GM23338 (cell line): ENCODE measurements at places on chromosomes 3 and 15.

DNA sequence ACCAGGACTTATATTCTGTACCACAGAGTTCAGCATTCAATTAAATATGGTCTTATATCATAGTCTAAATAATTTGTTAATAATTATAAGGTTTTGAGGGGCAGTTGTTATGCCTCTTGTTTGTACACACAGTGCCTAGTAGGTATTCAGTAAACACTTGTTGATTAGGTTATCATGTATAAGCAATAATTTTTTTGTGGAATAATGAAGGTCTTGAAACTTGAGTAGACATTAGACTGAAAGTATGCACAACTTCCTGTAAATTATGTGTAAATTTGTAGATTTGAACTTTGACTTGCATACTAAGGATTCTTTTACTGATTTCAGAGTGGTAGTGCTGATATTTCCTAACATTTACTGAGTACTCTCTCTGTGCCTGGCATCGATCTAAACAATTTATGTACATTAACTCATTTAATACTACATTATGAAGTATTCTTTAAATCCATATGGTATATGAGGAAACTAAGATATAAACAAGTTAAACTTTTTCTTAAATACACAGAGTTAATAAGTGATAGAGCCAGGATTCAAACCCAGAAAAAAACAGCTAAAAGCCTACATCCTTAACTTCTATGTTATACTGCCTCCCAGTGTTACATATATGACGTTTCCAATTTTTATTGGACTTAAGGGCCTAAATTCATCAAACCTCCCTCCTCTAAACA, 65.1 kb downstream of the GLCE start:
- H3K36me3 ChIP-seq, result no peaks in the 10 kb centered on the region
- no peaks in the 10 kb centered on the region for H3K27me3 ChIP-seq
- peak; percentile 66 for DNase-seq

- peak; percentile 42 for DNase-seq
- peaks cover 11% of the 10 kb centered on the region; the same call in 1 of the 2 replicates for H3K4me1 ChIP-seq
- H3K36me3 ChIP-seq, result no peaks in the 10 kb centered on the region
Measured at GRCh38 chr3:171061749-171062148, 35.2 kb upstream of the SLC2A2 start.

DNA sequence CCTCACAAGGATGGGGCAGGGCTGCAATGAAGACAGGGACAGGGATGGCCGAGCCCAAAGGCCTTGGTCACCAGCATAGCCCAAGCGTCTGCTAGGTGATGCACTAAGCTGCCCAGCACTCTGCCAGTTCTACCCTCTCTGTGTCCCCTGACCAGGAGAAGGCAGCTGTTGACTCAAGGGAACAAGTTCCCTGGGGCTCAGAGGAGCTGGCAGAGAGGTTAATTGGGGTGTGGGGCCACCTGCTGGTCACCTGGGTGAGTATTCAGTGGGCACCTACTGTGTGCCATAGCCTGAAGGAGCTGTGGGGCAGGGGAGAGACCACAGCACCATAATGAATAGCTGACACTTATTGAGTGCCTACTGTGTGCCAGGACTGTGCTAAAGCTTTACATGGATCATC, 22.0 kb upstream of the DOCK3 start:
- DNase-seq, result peak; percentile 77
- no peaks in the 10 kb centered on the region for H3K27me3 ChIP-seq

GRCh38 chr3:102905811-102906210, 471.0 kb downstream of the ZPLD1 start:
- H3K4me1 ChIP-seq, result peaks cover 10% of the 10 kb centered on the region
- no peak for DNase-seq
- H3K36me3 ChIP-seq, result no peaks in the 10 kb centered on the region
- no peaks in the 10 kb centered on the region for H3K27me3 ChIP-seq
- H3K4me3 ChIP-seq, result no peak overlapping the region

- H3K36me3 ChIP-seq, result no peaks in the 10 kb centered on the region
- H3K27me3 ChIP-seq, result no peaks in the 10 kb centered on the region
- H3K4me1 ChIP-seq, result no peaks in the 10 kb centered on the region
- no peak overlapping the region for H3K27ac ChIP-seq
- no peak overlapping the region for H3K4me3 ChIP-seq
Measured at GRCh38 chr3:144390786-144391185, 419.2 kb downstream of the DIPK2A start.

DNA sequence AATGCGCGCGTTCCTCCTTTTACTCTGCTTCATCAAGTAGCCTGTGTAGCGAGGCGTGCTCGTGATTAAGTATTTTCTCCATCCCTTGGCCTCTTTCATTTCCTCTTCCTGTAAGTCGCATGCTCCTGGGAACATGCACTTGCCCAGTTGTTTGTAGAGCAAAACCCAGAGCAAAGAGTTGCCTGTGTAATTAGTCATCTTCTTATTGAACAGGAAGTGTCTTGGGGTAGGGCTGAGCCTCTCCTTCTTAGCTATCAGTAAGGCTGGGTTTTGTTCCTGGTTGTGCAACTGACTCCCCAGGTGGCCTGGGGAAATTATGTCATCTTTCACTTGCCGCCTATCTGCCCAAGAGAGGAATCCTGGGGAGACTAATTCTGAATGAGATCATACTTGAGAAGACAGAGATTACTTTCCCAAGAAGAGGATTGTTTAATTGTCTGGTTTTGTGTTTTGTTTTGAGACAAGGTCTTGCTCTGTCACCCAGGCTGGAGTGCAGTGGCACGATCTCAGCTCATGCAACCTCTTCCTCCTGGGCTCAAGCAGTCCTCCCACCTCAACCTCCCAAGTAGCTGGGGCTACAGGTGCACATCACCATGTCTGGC, 14.9 kb downstream of the LIPH start:
- no peaks in the 10 kb centered on the region for H3K27me3 ChIP-seq
- H3K4me3 ChIP-seq, result no peak overlapping the region
- peak; percentile 3 for DNase-seq
- no peaks in the 10 kb centered on the region for H3K36me3 ChIP-seq
- H3K27ac ChIP-seq, result no peak overlapping the region

- peaks cover 8% of the 10 kb centered on the region; the same call in 1 of the 2 replicates for H3K36me3 ChIP-seq
- H3K4me1 ChIP-seq, result no peaks in the 10 kb centered on the region
- H3K4me3 ChIP-seq, result no peak overlapping the region
- peak; percentile 61 for DNase-seq
- H3K27me3 ChIP-seq, result no peaks in the 10 kb centered on the region
Measured at GRCh38 chr15:46768287-46768686, 949.0 kb upstream of the SEMA6D start.

- peaks cover 4% of the 10 kb centered on the region; the same call in 1 of the 2 replicates for H3K4me1 ChIP-seq
- no peak overlapping the region for H3K4me3 ChIP-seq
- no peak overlapping the region for H3K27ac ChIP-seq
- DNase-seq, result peak; percentile 90
Measured at GRCh38 chr3:195863121-195864061, 45.0 kb downstream of the TNK2 start.

GRCh38 chr3:99253963-99254355, 352.5 kb upstream of the DCBLD2 start:
- H3K4me1 ChIP-seq, result peaks cover 8% of the 10 kb centered on the region; the same call in 1 of the 2 replicates
- no peak for DNase-seq
- H3K27ac ChIP-seq, result no peak overlapping the region
- no peaks in the 10 kb centered on the region for H3K27me3 ChIP-seq
- no peaks in the 10 kb centered on the region for H3K36me3 ChIP-seq

GRCh38 chr15:78312536-78312935, 13.1 kb upstream of the SKIC8 start:
- no peaks in the 10 kb centered on the region for H3K36me3 ChIP-seq
- no peak overlapping the region for H3K4me3 ChIP-seq
- no peak for DNase-seq
- no peak overlapping the region for H3K27ac ChIP-seq
- no peaks in the 10 kb centered on the region for H3K27me3 ChIP-seq

GRCh38 chr3:156516961-156517360, 38.0 kb downstream of the SSR3 start:
- no peak overlapping the region for H3K27ac ChIP-seq
- no peaks in the 10 kb centered on the region for H3K27me3 ChIP-seq
- no peak overlapping the region for H3K4me3 ChIP-seq
- peaks cover 33% of the 10 kb centered on the region for H3K4me1 ChIP-seq
- no peaks in the 10 kb centered on the region for H3K36me3 ChIP-seq

GRCh38 chr15:84886984-84887299, 2.5 kb downstream of the SLC28A1 start:
- no peak overlapping the region for H3K27ac ChIP-seq
- H3K4me3 ChIP-seq, result no peak overlapping the region
- no peaks in the 10 kb centered on the region for H3K4me1 ChIP-seq
- no peaks in the 10 kb centered on the region for H3K36me3 ChIP-seq
- DNase-seq, result no peak
- H3K27me3 ChIP-seq, result no peaks in the 10 kb centered on the region

DNA sequence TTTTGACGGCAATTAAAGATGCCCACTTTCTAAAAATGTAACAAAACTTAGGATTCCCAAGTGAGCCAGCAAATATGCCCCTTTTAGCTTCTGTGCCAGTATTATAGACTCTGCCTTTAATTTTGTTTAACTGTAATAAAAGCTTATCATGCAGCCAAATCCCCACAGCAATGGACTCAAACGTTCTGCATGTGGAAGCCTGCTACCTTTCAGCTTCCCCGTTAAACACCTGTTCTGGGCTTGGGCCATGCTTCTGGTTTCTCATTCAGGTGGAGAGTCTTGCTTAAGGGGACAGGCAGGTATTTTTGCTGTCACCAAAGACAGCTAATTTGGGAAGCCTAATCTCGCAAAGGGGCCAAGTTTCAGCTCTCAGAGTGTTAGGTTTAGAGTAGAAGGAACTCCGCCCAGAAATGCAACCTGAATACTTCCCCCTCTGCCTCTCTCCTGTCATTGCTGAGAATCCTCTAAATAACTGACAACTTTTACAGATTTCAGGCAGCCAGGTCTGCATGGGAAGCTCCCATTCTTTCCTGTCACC, 399.4 kb upstream of the ATP11B start:
- no peak for DNase-seq
- H3K27me3 ChIP-seq, result no peaks in the 10 kb centered on the region
- no peaks in the 10 kb centered on the region for H3K36me3 ChIP-seq

DNA sequence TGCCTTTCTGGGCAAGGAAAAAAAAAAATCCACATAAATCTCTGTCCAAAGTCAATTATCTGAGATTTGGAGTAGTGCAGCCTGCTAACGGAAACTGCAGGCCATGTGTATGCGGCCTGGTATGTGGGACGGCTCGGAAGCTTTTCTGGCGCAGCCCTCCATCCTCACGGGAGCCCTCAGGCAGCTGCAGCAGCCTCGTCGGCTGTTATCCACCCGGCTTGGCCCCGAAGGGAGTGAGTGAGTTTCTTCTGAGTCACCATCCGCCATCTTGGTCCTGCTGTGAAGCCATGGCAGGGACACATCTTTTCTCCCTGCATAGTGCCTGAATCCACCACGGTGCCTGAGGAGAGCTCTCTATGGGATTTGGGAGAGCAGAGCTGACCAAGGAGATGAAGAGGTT, 62.8 kb downstream of the POLR2M start:
- no peak overlapping the region for H3K27ac ChIP-seq
- no peaks in the 10 kb centered on the region for H3K36me3 ChIP-seq
- DNase-seq, result no peak
- H3K4me1 ChIP-seq, result peaks cover 5% of the 10 kb centered on the region; the same call in 1 of the 2 replicates
- no peaks in the 10 kb centered on the region for H3K27me3 ChIP-seq

- H3K27ac ChIP-seq, result no peak overlapping the region
- H3K4me3 ChIP-seq, result no peak overlapping the region
- H3K36me3 ChIP-seq, result no peaks in the 10 kb centered on the region
- no peaks in the 10 kb centered on the region for H3K27me3 ChIP-seq
- H3K4me1 ChIP-seq, result no peaks in the 10 kb centered on the region
Measured at GRCh38 chr3:38949994-38950393, 101.8 kb downstream of the SCN11A start.

DNA sequence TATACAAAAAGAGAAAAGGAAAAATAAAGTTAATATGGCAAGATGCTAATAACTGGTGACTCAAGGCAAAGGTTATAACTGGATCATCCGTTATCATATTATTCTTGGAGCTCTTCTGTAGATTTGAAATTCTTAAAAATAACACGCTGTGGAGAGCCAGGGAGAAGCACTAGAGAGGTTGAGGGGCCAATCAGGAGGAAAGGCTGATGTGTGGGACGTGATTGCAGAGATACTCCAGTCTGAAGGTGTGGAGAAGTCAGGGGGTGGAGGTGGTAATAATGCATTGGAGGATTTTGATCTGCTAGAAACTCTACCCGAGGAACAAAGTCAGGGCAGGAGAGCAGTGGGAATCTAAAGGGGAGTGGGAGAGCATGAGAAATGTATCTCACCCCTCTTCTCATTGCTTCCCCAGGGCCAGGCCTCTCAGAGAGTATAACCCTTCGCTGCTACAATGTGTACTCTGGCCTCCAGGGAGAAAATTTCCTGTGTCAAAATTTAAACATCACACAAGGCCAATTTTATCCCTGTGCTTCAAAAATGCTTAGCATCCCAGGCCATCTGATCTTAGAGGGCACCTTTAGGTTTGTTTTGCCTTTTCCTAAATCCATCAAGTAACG, 211.5 kb upstream of the SEMA6D start:
- H3K27ac ChIP-seq, result no peak overlapping the region
- H3K27me3 ChIP-seq, result no peaks in the 10 kb centered on the region
- H3K36me3 ChIP-seq, result no peaks in the 10 kb centered on the region
- H3K4me3 ChIP-seq, result no peak overlapping the region
- no peaks in the 10 kb centered on the region for H3K4me1 ChIP-seq
- no peak for DNase-seq

DNA sequence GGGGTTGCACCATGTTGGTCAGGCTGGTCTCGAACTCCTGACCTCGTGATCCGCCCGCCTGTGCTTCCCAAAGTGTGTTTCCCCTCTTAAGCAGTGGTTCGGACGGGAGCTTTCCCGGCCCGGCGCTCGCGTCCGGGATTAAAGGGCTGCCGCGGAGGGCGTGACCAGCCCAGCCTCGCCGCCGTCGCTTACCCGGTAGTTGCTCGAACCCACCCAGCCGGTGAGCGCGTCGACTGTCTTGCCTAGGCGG, 513 bp downstream of the CLASP2 start:
- peak; percentile 82 for DNase-seq
- H3K4me3 ChIP-seq, result peak overlapping the region; percentile 80
- no peaks in the 10 kb centered on the region for H3K27me3 ChIP-seq
- H3K27ac ChIP-seq, result peak overlapping the region; percentile 77
- no peaks in the 10 kb centered on the region for H3K36me3 ChIP-seq

GRCh38 chr3:36416599-36416998, 36.3 kb downstream of the STAC start:
- no peaks in the 10 kb centered on the region for H3K36me3 ChIP-seq
- H3K4me1 ChIP-seq, result peaks cover 5% of the 10 kb centered on the region; the same call in 1 of the 2 replicates
- no peak for DNase-seq
- H3K27me3 ChIP-seq, result no peaks in the 10 kb centered on the region
- no peak overlapping the region for H3K4me3 ChIP-seq

DNA sequence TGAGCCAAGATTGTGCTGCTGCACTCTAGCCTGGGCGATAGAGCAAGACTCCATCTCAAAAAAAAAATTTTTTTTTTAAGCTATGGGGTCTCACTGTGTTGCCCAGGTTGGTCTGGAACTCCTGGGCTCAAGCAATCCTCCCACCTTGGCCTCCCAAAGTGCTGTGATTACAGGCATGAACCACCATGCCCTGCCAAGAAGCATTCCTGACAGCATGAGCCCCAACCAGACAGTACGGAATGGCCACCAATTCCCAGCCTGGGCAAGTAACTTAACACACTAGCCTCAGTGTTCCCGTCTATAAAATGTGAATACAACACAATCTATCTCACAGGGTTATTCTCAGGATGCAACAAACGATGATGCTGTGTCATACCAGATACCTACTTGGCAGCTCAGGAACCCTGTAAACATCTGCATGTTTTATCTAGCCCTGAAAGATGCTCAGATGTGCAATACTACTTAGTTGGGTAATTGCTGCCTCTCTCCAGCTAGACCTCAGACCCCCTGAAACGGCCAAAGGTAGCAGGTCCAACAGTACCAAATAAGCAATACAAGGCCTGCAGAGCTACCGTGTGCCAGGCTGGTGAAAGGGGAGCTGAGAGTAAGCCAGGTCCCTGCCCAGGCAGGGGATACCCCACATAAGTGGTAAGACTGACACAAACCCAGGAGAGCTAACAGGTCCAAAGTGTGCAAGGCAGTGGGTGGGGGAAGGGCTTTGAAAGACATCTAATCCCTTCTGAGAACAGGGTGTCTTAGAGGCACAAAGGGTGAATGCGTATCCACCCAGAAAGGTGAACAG, 1.9 kb downstream of the TKT start:
- DNase-seq, result no peak
- H3K4me3 ChIP-seq, result peak overlapping the region; percentile 100
- H3K27ac ChIP-seq, result peak overlapping the region; percentile 86
